ENCODE measurements at places on chromosomes 13 and 19.

GRCh38 chr13:112187527-112188297, 120.8 kb downstream of the SOX1 start:
- DNase-seq: no peak

GRCh38 chr19:10566658-10567410, 1.0 kb upstream of the KRI1 start:
- DNase-seq: no peak

DNA sequence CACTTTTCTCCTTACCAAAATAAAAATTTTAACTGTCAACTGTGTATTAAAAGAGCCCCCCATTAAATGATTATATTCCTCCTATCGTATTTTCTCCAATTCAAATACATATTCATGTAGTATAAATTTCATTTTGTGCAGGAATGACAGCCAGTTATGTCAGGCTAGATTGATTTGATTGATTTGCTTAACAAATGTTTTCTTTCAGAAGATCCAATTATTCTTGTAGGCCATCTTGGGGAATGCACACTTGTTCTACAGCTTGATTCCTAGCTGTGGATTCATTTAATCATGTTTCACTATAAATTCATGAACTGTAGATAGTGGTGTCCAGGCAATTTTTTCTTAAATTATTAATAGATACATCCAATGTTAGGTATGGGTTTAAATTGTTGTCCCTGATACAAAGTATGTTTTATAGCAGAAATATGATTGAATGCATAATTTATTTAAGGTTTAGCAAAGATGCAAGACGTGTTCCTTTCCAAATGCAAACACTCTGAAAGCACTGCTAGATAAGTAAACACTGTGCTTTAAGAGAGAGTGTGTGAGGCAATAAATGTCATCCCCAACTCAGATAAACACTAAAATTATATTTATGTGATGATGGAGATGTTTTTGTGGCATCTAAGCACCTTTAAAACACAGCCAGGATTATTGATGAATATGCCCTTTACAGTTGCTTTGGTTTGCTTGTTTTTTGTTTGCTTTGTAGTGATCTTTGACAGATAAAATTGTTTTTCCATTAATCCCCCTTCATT, 531.1 kb downstream of the DCT start:
- no peak for DNase-seq

DNA sequence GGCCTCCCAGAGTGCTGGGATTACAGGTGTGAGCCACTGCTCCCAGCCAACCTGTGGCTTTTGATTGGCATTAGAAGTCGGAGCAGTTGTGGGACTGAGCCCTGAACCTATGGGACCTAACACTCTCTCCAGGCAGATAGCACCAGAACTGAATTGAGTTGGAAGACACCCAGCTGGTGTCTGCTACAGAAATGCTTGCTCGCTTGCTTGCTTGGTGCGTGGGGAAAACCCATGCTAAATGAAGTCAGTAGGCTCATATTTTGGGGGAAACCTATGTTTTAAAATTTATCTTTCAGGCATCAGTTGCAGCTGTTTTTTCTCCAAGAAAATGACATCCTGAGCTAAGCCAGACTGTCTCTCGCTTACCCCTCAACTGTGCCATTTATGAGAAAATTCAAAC, 158.5 kb upstream of the RFC3 start:
- DNase-seq: no peak

- DNase-seq: no peak
These were observed 6.5 kb downstream of the CARS2 start for GRCh38 chr13:110699148-110700145.

DNA sequence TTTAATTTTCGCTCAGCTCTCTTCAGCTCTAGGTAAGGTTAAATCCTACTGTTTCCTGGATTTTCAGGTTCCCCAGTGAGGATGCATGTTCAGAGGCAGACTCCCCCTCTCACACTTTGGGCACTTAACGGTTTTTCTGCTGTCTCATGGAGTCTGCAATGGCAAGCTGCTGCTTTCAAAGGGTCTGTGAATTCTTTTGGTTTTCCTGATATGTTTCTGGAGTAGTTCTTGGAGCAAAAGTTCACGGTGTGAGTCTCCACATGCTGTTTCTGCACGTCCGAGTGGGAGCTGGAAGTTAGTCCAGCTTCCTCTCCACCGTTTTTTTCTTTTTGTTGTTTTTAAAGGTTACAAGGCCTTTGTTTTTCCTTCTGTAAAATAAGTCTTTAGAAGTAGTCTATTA, 35.4 kb downstream of the DNAJC15 start:
- no peak for DNase-seq

DNA sequence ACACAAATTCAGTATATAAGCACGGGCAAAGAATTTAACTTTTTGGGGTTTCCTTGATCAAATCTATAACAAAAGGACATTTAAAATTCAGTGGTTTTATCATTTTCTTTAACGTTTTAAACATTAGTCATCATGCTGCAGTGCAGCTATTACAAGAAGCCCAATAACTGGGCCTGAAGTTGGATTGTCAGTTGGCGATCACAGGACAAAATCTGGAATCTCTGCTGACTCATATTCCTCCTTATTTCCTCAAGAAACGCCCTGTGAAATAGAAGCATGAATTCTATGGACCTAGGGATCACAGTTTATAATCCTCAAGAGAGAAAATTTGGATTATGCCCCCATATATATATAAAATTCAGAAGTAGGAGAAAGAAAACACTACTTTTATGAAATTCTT, 971.6 kb upstream of the MIR17HG start:
- DNase-seq: no peak

DNA sequence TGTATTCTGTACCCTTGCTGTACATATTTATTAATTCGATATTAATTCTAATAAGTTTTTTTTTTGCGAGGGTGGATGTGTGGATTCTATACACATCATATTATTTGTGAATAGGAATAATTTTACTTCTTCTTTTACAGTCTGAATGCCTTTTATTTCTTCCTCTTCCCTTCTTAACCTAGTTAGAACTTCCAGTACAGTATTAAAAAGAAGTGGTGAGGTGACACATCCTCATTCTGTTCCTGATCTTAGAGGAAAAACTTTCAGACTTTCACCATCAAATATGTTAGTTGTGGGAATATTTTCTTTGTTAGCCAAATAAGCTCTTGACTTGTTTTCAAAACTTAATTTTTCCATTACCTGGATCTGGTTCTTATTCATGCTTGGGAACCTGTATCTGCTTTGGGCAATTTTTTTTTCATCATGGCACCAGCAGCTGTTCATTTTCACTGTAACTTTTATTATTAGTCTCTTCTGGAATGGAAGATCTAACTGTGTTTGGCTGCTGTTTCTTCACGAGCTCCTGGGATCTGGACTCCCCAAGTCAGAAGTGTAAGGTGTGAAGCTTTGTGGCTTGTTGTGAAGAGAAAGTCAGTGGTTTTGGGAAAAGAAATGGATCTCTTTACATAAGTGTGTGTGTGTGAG, 33.1 kb downstream of the RGCC start:
- no peak for DNase-seq

DNA sequence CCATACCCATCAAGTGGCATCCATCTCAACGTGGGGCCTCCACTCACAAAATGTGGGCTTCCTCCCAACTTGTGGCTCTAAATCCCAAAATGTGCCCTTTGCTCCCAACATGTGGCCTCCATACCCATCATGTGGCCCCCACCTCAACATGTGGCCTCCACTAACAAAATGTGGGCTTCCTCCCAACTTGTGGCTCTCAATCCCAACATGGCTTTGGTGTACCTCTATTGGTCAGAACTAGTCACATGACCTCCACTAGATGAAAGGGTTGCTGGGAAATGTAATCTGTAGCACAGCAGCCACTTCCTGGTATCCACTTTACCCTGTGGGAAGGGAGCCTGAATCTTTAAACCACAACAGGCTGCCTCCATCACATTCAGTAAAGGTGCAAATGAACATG, 10.1 kb upstream of the ACER1 start:
- no peak for DNase-seq

- DNase-seq: no peak
These were observed 161.5 kb downstream of the COG6 start for GRCh38 chr13:39816936-39817335.

GRCh38 chr19:2232286-2233151, 3.6 kb downstream of the PLEKHJ1 start:
- no peak for DNase-seq

DNA sequence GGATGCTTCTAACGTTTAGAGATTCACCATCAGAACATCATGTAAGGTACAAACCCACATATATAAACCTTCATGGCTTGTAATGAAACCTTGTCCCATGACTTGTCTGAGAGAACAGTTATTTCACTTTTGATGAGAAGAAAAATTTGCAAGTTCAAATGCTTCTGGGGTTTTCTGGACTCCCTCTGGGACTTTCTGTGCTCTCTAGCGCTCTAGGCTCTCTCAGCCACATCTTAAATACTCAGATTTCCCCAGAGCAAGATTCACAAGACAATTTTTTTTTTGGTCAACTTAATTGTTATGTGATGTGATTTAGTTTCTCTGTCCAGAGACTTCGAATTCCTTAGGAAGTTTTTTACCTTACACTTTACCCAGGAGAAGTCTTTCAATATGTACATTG, 282.8 kb upstream of the EDNRB start:
- DNase-seq: no peak

DNA sequence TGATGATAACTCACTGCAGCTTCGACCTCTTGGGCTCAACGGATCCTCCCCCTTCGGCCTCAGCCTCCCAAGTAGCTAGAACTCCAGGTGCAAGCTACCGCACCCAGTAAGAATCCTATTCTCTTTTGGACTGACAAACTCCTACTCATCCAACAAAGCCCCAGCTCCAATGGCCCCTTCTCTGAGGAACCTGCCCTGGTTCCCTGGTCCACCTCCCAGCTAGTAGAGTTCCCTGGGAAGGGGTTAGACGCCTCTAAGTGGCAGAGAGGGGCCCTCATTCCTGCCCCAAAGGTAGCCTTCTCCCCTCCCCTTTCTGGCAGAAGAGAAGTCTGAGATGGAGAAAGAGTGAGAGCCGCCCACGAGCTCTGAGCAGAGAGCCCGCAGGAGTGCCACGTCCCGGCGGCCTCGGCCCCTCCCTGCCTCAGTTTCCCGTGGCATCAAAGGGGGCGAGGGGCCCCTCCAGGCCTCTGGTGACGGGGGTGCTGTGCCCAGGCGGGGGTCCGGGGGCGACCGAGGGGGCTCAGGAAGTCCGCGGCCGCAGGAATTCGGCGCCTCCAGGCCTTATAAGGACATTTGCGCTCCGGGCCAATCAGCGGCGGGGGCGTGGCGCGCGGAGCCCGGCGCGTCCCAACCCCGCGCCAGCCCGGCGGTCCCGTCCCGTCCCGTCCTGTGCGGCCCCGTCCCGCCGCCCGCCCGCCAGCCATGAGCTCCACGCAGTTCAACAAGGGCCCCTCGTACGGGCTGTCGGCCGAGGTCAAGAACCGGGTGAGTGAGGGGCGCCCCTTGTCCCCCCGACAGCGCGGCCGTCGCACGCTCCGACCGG, at the start of gene CNN2:
TSS of gene CNN2 (plus strand) at position 649 of the 823 bp plus-strand sequence. CDS start at position 703, 54 bp downstream.
- no peak for DNase-seq

GRCh38 chr19:47618771-47619170, 9.8 kb downstream of the BICRA start:
- DNase-seq: no peak

DNA sequence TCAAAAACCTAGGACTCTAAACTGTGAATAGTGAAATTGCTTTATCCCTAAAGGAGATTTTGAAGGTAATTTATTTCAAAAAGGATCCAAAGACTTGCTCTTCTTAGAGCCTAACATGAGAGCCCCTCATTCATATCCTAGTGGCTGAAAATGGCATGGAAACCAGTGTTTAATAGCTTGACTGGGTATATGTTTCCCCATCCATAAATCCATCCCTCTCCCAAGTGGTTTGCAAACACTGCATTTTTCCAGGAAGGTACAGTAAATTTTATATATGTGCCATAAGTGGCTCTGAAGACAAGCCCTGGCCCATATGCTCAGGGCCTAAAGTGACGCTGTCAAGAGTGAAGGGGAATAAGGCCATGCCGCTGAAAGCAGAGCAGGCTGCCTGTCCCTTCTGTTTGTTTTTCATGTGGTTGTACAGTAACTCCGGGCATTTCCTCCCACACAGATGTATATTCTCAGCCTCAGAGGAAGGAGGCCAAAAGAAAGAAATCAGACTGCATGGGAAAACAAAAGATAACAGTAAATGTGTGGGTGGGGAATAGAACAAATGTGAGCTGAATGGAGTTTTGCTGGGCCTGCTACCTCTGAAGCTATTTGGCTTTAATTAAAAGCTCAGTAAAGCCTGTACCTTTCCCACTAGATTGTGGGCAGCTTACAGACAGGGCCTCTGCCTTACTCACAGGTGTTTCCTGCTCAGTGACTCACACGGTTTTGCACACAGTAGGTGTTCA, 181.9 kb downstream of the PCDH9 start:
- no peak for DNase-seq

- no peak for DNase-seq
These were observed 16.1 kb downstream of the ZNF562 start for GRCh38 chr19:9658769-9659168.

- DNase-seq: peak; percentile 61
These were observed 9.9 kb downstream of the LMTK3 start for GRCh38 chr19:48501494-48502349.

DNA sequence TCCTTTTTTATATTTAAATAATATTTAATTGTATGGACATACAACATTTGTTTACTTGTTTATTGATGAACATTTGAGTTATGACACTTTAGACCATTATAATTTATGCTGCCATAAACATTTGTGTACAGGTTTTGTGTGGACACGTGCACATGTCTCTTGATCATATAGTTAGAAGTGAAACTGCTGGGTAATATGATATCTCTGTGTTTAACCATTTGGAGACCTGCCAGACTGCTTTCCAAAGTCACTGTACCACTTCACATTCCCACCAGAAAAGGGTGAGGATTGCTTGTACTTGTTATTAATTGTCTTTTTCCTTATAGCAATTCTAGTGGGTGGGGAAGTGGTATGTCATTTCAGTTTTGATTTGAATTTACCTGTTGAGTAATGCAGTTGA, 145.6 kb upstream of the KLHL1 start:
- DNase-seq: no peak

DNA sequence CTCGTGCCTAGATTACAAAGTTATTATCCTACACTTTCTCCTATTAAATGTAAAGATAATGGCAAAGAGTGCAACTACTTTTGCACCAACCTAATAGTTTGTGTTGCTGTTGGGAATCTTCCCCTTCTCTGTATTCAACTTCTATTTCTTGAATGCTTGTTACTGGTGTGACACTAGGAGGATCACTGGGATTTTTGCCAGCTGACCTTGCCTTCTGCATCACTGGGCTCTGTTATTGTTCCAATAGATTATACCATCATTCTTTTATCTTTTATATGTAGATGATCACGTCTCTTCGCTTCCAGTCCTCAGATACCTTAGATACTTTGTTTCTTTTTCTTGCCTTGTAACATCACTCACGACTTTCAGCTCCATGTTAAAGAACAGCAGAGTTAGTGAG, 3.5 kb upstream of the OR10H4 start:
- no peak for DNase-seq

DNA sequence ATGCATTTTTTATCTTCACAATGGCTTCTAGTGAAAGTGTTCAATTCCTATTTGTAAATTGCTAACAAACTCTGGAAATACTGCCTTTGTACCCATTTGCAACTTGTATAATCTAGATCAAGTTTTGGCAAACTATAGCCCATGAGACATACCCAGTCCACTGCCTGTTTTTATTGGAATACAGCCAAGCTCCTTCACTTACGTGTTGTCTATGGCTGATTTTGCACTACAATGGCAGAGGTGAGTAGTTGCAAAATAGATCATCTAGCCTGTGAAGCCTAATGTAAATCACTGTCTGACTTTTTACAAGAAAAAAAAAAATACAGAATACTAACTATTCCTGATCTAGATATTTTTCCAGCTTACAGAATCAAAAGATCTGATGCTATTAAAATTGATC, 37.1 kb downstream of the DZIP1 start:
- DNase-seq: no peak
